ENCODE measurements at places on chromosomes 13 and 19.

GRCh38 chr19:10961073-10961860, 437 bp downstream of the SMARCA4 start:
- DNase-seq: no peak

- DNase-seq: no peak
Measured at GRCh38 chr13:113976711-113977684, 3.1 kb upstream of the C13orf46 start.

GRCh38 chr19:28076628-28077027, 1136.3 kb downstream of the UQCRFS1 start:
- no peak for DNase-seq

- peak; percentile 26 for DNase-seq
Measured at GRCh38 chr19:41795031-41795461, 1.3 kb upstream of the CEACAM3 start.

DNA sequence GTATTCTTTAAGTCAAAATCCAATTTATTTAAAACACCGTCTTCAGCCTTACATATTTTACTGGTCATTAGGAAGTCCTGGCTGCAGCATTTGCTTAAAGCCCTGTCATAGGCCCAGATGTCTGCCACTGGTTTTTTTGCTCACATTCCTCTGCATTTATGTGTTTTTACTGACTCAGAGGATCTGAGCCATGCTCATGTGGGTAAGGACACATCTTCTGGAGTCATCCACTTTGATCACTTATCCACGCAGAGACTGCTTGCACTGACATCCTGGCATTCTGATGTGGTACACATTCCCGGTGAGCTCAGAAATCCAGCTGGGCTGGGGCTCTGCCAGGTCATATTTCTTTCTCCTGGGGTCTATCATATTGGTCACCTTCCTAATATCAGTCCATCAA, 531.7 kb upstream of the ARGLU1 start:
- DNase-seq: no peak

DNA sequence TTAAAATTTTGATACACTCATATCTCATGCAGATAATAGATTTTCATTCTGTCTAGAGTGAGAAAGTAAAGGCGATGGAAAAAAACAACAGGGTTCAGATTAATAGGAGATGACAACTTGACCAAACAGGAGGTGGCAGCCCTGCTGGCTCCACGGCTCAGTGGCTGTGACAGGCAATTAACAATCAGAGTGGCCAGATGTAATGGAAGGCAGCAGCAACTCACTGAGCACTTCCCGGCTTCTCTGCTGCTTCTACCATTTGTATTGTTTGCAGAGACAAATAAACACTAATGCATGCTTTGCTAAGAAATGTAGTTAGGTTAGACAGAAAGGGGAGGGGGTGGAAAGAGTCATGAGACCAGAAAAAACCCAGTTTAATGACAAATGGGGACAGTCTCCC, 473.0 kb upstream of the SLC10A2 start:
- DNase-seq: no peak

DNA sequence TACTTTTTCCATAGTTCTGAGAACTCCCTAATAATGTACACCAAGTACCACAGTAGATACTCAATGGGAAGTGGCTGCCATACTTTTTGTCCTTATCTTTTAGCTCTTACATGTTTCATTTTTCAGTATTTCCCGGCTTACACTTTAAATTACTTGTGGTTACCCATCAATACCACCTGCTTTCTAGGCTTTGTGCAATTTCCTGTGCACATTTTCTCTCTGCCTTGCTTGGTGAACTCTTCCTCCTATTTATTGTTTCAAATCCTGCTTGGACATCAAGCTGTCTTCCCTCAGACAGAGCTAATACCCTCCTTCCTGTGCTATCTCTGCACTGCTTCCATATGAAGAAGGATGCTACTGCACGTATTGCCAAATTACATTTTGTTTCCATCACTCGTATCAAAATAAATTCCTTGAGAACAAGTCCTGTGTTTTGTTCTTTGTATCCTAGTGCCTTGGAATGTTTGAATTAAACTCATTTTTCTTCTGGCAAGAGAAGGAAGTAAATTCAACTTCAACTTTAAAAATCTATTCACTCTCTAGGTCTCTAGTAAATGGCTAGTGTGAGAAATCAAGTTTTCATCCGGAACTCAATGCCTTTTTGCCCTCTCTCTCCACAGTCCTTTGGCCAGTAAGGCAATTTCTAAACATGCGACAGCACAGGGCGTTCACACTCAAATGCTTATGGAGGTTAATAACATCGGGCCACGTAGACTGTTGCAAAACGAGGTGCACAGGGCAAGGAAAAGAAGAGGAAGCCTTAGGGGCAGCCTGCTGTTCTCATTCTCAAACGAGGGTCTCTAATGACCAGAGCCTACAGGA, 5.6 kb downstream of the ZAR1L start:
- no peak for DNase-seq

- DNase-seq: no peak
Measured at GRCh38 chr13:24250376-24251057, 58.9 kb upstream of the C1QTNF9 start.

GRCh38 chr13:77048681-77049080, 21.7 kb upstream of the FBXL3 start:
- DNase-seq: no peak

GRCh38 chr13:103395139-103395538, 328.9 kb upstream of the SLC10A2 start:
- no peak for DNase-seq

GRCh38 chr13:98540476-98540875, 36.4 kb downstream of the STK24 start:
- DNase-seq: no peak

DNA sequence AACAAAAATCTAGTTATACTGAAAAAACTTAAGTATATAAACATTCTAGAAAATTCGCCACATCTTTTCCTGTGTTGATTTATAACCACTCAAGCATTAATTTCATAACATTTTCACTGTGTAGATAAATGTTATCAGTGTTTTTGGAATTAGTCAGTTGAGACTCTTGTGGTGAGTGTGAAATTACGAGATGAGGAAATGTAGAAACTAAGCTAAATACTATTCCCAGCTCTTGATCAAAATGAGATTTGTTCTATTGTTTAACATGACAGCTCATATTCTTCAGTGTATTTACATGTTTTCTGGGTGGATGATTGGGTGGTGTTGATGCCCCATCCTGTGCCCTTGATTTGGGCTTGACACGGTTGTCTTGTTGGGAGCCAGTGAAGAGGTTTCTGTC, 406.8 kb downstream of the DACH1 start:
- DNase-seq: no peak

GRCh38 chr13:43544011-43544410, 242.8 kb downstream of the ENOX1 start:
- no peak for DNase-seq

DNA sequence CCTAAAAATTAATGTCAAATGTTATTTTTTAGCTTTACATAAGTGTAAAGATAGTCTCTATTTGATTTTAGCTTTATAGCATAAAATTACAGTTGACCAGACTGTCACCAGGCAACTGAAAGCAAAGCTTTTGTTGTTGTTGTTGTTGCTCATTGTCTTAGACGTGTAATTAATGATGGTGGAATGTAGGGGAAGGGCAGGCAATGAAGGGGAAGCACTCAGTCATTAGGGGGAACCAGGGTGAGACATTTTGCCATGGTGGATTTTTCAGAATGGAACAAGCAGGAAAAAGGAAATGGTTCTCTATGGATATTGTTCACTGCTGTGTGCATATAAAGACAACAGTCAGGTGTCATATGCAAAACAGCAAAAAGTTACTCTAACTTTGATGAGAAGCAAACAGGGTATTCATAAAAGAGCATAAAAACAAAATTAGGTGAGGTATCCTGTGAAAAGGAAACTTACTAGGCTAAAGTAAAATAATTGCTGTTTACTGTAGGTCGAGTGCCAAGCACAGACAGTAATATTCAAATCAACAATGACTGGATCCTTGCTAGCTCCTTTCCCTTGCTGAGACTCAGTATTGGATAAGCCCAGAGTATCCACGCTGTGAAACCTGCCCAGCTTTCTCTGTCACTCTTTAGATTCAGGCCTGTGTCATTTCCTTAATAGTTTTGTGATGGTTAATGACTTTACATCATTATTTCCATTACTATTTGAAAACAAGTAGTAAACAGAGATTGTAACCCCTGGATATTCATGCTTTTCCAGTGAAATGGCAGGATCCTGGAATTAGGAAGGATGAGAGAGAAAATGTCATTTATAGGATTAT, 110.5 kb downstream of the LRCH1 start:
- no peak for DNase-seq

DNA sequence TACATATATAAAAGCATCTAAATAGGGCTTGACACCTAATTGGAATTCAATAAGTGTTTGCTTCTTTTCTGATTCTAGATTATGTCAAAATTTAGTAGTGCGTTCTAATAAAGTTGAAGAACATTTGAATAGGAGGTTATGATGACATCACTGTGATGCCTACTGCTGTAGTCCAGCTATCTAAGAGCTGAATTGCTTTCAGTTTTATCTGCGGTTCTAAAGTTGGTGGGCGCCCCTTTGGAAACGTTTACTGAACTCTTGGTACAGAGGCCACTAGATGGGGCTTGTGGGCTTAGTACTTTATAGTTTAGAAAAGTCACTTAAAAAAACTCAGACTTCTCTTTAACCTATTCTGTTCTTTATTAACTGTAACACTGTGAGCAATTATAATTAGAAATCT, 776.9 kb downstream of the GPC5 start:
- no peak for DNase-seq
